ENCODE measurements at places on chromosomes 4 and X. TPM values are rescaled to one million over a fixed set of nuclear protein-coding genes. Genes with fewer than 3 reads are reported as not detected.

The JADE3 gene
- 5.0 TPM for total RNA-seq

The MAGED4 gene
- total RNA-seq = 6.4 TPM

The POLR2B gene
- total RNA-seq = 92.5 TPM

The DGKK gene
- total RNA-seq = 0.09 TPM

The GABRE gene
- total RNA-seq = 106 TPM

The CXorf49 gene
- not detected for total RNA-seq

The CLGN gene
- total RNA-seq = 0.48 TPM

The CYP2U1 gene
- total RNA-seq = 15.6 TPM
